Gastroesophageal sphincter (tissue), 4 donors: ENCODE measurements at places on chromosomes 12 and 14.

DNA sequence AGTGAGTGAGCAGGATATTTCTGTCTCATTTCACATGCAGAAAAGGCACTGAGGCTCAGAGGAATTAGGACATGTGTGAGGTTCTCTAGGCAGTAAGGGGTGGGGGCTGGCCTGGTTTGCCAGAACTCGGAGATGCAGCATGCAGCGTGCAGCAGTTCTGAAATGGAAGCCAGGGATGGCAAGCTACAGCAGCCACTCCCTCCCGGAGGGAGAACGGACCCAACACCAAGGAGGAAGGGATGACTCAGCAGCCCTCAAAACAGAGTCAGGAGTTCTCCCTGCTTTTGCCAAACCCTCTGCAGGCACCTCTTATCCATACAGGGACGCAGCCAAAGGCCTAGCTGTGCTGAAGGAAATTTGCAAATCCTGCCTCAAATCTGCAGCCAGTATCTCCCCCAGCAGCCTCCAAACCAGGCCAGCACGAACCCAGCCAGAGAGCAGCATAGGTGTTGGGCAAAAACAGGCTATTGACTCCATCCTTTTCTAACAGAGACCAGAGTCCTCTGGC, 10.3 kb upstream of the SERPINA3 start:
- ATAC-seq, result peak; percentile 89

DNA sequence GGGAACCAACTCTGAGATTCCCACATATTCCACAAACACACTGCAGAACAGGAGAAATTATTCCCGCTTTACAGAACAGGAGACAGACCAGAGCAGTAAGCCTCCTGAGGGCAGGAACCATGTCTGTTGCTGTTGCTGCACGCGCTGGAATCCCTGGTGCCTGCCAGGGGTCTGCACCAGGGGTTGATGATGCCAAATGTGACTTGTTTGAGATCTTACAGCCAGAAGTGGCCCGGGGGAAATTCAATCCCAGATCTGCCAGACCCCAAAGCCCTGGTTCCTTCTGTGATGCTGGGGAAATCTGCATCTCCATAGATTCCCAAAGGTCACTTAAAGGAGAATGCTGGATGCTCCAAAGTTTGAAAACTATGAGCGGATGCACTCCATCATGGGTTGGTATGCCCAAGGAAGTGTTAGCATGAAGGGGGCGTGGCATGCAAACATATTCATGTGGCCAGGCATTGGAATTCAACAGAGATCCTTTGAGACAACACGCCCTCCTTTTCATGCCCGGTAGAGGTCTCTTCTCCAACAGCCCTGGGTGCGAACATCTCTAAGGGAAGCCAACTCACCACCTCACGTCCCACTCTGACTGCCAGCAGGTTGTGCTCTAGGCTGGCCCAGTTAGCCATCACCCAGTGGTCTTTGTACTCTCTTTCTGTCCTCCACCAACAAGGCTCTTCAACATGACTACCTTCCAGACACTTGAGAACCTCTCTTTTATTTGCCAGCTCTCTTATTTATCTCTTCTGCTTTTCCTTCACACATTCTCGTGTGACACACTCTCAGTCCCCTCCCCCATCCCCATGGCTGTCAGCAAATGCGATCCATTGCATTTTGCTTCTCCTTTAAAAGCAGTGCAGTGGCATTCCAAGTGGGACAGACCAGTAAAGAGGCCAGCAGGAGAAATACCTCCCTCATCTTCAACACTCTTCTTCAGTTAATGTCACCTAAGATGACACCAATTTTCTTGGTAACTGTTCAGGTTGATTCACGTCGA, 131.3 kb downstream of the ZFP36L1 start:
- no peak for ATAC-seq

GRCh38 chr12:1873531-1874510, 44.6 kb downstream of the CACNA2D4 start:
- no peak for ATAC-seq

- no peak for ATAC-seq
These were observed 33.4 kb downstream of the ANO4 start for GRCh38 chr12:100827901-100828520.

- ATAC-seq, result no peak
These were observed 10.5 kb downstream of the CINP start for GRCh38 chr14:102352213-102352612.

DNA sequence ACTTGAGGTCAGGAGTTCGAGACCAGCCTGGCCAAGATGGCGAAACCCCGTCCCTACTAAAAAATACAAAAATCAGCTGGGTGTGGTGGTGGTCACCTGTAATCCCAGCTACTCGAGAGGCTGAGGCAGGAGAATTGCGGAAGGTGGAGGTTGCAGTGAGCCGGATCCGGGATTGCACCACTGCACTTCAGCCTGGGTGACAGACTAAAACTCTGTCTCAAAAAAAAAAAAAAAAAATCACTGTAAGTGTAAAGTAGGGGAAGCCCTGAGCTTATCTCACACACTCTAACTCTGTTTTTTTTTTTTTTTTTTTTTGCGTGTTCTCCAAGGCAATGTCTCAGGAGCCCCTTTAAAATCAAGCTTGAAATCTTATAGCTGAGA, 421 bp upstream of the RBMS2 start:
- ATAC-seq, result peak; percentile 35

DNA sequence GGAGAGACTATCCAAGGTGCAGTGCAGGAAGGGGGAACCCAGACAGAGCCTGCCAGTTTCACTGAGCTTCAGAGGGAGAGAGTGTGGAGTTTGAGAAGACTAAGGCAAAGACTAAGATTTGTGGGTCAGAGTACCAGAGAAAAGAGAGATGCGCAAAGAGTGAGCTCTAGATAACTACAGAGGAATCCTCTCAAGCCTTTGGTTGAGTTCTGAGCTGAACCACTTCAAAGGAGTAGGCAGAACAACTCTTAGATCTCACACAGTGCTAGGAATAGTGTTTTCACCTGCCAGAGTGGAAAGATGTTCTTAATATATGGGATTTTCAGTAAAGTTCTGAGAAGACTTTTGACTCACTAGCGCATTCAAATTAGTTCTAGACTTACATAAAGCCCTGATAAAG, 10.7 kb upstream of the M6PR start:
- ATAC-seq, result no peak

DNA sequence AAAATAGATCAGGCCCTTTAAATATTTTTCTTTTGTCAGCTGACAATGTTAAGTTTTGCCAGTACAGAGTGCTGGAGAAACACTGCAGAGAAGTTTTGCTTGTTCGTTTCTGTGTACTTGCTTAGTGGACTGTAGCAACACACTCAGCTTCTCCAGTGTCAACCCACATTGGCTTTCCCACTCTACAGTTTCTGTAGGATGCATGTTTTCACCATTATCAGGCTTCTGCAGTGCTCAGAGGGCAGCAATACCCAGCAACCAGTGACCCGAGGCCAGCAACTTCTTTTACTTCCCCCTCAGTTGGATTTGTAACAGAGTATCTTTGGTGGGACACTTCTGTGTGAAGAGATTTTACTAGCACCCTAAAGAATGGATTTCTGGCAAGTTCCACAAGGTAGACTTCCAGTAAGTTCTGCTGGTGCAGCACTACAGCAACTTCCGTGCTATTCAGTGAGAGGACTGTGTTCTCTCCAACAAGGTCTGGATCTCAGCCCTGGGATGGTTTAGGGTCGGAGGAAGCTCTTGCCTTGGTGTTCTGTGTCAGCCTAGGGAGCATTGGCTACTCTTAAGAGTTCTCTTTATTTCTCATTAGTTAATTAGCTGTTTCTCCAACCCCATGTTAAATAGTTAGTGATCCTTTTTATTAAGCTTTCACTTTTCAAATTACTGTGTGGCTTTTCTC, 70.4 kb downstream of the FUT8 start:
- no peak for ATAC-seq

DNA sequence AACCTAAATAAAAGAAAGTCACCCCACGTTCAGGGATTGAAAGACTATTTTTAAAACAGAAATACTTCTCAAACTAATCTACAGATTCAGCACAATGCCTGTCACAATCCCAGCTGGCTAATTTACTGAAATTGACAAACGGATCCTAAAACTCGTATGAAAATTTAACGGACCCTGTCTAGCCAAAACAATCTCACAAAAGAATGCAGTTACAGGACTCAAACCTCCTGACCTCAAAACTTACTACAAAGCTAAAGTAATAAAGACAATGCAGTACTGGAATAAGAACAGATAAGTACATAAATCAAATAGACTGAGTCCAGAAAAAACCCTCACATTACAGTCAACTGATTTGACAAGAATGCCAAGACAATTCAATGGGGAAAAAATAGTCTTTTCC, 48.8 kb downstream of the IPO8 start:
- ATAC-seq, result no peak

- ATAC-seq, result no peak
These were observed 13.9 kb upstream of the LRTM2 start for GRCh38 chr12:1806301-1807086.

GRCh38 chr12:111792155-111792855, 25.6 kb downstream of the ALDH2 start:
- ATAC-seq, result peak; percentile 79

- ATAC-seq, result no peak
These were observed 259.9 kb upstream of the CPNE8 start for GRCh38 chr12:39165338-39165737.

GRCh38 chr14:65336191-65336591, 76.3 kb upstream of the FUT8 start:
- ATAC-seq, result no peak

DNA sequence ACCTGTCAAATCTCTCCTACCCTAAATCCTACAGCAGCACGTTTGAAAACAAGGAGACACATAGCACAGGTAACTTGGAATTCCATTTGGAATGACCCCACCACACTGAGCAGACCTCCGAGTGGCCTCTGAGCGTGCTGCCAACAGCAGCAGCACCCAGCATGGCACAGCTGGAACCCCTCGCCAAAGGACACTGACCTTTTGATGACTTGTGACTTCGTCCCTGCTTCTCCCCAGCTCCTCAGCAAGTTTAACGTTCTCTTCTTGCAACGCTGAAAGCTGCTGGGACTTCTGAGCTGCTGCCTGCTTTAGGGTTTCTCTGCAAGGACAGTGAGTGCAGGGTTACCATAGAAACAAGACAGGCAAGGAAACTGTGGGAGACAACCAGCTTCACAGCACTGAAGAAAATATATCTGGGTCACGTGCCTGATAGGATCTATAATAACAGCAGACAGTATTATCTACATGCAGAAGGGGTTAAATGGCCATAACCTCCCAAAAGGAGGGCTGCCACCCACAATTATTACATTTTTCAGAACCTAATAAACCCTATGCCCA, 43.3 kb upstream of the VPS33A start:
- no peak for ATAC-seq

GRCh38 chr12:89280833-89281538, 71.3 kb downstream of the DUSP6 start:
- no peak for ATAC-seq

- ATAC-seq, result peak; percentile 60
These were observed 595 bp upstream of the METAP2 start for GRCh38 chr12:95473231-95473883.

- ATAC-seq, result no peak
These were observed 93.8 kb downstream of the NDUFA12 start for GRCh38 chr12:94909663-94910062.

- ATAC-seq, result no peak
These were observed 80.0 kb upstream of the RPH3A start for GRCh38 chr12:112711507-112711906.

DNA sequence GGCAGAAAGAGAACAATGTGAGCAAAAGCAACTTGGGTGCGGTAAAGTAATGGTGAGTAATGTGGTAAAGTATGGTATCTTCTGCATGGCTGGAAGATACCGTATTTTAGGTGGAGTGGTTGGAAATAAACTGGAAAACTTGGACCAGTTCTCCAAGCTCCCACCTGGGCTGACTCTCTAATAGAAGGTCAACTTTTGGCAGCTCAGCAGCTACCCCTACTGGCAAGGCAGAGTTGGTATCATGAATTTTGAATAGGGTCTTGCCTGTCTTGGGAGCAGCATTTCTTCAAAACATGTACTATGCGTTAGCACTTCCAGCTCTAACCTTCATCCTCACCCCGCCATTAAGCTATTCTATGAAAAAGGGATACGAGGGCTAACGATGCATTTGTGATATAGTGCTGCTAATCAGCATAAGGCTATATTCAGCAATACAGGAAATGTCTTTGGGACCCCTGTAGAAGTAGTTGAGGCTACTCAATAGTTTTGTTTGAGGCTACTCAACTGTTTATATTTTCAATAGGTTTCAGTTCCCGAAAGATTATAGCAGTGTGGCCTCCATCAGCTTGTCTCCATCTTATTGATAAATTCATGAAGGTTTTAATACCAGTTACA, 276.3 kb upstream of the FAR2 start:
- ATAC-seq, result no peak

GRCh38 chr12:28026701-28027100, 54.2 kb upstream of the PTHLH start:
- no peak for ATAC-seq

DNA sequence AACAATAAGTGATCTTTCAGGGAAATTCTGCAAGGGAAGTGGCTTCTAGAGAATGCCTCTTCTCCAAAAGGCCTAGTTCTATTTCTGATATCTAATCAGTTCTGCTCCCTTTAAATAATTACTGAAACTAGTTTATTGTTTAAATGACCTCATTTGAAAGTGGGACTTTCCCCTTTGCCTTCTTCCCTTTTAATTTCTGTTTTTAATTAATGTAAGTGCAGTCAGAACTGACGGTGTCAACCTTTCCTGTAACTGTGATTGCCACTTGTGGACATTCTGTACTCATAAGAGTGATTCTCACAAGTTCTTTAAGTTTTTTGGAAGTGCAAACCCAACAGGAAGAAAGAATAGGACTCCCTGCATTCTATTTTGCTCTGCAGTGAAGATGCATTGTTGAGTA, 265.3 kb upstream of the PLEKHG7 start:
- no peak for ATAC-seq

GRCh38 chr12:104600036-104600712, 143.4 kb downstream of the CHST11 start:
- no peak for ATAC-seq

GRCh38 chr12:12467264-12467663, 95.4 kb downstream of the DUSP16 start:
- no peak for ATAC-seq

- ATAC-seq, result no peak
These were observed 915.3 kb downstream of the FSCB start for GRCh38 chr14:43591776-43592175.

- no peak for ATAC-seq
These were observed 852.3 kb downstream of the TRHDE start for GRCh38 chr12:73124480-73124879.

GRCh38 chr14:97311411-97311810, 514.2 kb downstream of the VRK1 start:
- no peak for ATAC-seq

GRCh38 chr14:89139404-89140247, 277.4 kb downstream of the FOXN3 start:
- no peak for ATAC-seq

DNA sequence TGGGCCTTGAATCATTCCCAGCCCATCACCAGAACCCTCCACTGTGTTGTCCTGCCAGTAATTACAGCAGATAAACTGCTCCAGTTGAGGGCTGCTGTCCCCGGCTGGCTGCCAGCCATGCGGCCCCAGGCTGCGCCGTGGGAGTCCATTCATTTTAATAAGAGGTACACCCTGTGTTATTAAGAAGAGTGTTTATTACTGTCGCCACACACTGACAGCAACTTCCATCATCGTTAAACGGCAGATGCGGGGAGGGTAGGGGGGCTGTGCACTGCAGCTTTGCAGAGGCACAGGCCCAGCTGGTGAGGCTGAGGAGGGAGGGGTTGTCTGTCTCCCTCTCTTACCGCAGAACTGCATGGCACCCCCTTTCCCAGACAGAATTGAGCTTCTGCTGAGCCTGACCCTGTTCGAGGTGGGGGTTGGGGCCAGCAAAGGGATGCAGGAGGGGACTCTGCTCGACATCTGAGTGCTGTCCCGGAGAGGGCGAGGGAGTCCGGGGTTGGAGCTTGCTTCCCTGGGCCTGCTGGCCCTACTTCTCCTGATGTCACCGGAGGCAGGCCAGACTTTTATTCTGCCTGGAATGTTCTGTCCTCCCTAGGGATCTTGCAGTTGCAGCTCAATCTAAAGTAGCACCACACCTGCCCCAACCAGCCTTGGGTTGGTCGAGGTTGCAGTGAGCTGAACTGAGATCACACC, 33.8 kb upstream of the GPATCH2L start:
- no peak for ATAC-seq
